Stimulated activated CD8-positive, alpha-beta memory T cell treated with anti-CD3 and anti-CD28 coated beads, Interleukin-4, amount 100 ng/mL, for 1 hour (primary cell): ENCODE measurements at places on chromosomes 5 and 9.

- DNase-seq: no peak
Observed at GRCh38 chr9:124347206-124347967, 67.9 kb downstream of the PSMB7 start.

DNA sequence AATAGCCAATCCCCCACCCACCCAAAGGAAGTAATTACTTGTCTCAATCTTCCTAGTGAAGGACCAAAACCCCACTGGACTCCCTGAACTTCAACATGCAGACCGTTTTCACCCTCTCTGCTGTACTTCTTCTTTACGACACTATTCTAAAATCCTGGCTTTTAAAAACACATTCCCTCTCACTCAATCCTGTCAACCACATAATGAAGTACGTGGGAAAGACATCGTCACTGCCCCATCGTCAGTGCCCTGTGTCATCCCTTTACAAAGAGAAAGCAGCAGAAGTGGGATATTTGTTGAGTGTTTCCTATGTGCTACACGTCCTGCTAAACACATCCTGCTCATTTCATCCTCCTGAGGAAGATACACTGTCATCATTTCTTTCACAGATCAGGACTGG lies 54.2 kb downstream of the MAPKAP1 start:
- no peak for DNase-seq

GRCh38 chr9:88808019-88808656 lies 183.1 kb upstream of the S1PR3 start:
- no peak for DNase-seq

GRCh38 chr5:151680944-151681427 lies 5.7 kb downstream of the SPARC start:
- DNase-seq: no peak

- no peak for DNase-seq
Observed at GRCh38 chr5:179118756-179119414, 58.7 kb downstream of the ZNF354C start.

DNA sequence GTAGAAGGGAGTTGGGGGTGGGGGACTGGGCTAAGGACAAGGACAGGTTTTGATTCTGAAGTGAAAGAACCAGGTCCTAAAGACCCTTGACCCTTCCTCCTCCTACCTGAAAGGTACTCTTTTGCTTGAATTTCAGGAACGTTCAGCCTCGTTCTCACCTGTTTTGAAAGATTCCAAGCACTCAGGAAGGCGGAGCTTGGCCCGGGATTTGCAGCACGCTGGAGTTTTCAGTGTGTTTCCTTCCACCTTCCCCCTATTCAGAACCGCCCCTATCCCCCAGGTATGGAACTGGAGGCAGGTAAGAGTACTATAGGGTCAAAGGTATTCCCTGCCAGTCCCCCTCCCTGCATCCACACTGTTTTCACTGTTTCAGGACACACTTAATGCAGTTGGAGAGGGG lies 7.1 kb downstream of the EGR1 start:
- DNase-seq: no peak

GRCh38 chr9:98972716-98973115 lies 29.0 kb downstream of the COL15A1 start:
- DNase-seq: no peak

GRCh38 chr9:113574441-113575262 lies 111.1 kb downstream of the RGS3 start:
- DNase-seq: no peak

DNA sequence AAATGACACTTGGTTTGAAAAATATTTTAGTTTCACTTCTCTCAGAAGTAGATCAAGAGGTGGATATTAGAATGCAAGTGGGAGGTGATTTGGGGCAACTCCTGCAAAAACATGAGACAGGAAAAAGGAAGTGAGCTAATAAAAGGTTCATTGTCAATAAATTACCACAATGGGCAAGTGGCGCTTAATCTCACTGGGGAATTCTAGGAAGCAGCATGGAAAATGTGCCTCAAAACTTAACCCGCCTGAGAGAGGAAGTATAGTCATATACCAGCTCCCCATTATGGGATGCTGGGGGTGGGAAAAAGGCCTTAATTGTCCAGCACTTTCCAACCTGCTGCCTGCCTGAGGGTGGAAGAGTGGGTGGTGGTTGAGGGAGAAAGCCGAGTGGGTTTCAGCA lies 204.1 kb downstream of the ELAVL2 start:
- DNase-seq: no peak

GRCh38 chr5:8366266-8366665 lies 497.3 kb downstream of the MTRR start:
- DNase-seq: no peak

GRCh38 chr9:8074713-8075286 lies 275.2 kb upstream of the DMAC1 start:
- no peak for DNase-seq

DNA sequence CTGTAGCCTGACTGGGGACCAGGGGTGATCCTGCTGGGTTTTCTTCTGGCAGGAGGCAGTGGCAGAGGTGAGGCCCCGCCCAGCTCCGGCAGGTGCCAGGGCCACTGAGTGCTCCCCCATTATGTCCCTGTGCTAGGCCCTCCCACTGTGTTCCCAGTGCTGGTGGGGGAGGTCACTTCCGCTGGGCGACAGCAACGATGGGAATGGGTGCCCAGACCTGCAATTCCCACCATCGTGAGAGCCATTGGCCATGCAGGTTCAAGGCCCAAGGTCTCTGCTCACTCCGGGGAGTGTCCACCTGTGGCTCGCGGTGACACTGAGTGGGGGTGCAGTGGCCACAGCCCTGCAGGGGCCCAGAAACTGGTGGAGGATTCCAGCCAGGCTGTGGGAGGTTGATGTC lies 98.6 kb downstream of the RXRA start:
- DNase-seq: no peak

DNA sequence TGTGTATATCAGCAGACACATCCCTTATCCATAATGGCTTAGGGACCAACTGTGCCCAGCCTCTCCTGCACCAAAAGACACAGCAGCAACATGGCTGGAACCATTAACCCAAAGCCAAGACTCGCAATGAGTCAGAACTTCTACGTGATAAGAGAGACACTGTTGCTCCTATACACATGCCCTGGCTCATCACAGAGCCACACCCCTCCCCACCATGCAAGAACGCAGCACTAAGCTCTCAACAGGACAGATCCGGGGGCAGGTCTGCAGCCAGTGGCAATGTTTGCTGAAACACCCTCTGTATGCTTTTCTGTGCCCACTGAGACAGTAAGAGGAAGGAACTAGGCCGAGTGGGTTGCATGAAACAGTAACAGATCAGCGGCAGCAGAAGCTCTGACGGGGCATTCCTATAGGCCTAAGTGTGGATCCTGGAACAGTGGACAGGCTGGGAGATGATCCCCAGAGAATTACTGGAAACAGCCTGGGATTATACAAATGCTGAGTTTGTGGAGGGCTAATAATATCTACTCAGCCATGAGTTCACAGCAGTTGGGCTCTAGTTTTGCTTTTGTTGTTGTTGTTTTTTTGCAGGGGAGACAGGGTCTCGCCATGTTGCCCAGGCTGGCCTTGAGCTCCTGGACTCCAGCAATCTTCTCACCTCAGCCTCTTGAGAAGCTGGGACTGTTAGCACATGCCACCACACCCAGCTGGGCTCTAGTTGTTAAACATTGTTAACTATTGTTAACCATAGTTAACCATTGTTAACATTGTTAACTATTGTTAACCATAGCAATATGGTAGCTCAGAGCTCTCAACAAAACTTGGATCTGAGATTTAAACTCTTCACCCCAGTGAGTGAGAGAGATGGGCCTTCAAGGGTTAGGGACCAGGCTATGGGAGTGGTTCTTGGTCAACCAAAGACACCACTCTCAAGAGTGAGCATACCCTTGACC lies 41.0 kb downstream of the B4GALT1 start:
- no peak for DNase-seq

- no peak for DNase-seq
Observed at GRCh38 chr5:156531199-156531598, 204.2 kb downstream of the SGCD start.

- no peak for DNase-seq
Observed at GRCh38 chr5:102762095-102762534, 7.0 kb downstream of the PAM start.

DNA sequence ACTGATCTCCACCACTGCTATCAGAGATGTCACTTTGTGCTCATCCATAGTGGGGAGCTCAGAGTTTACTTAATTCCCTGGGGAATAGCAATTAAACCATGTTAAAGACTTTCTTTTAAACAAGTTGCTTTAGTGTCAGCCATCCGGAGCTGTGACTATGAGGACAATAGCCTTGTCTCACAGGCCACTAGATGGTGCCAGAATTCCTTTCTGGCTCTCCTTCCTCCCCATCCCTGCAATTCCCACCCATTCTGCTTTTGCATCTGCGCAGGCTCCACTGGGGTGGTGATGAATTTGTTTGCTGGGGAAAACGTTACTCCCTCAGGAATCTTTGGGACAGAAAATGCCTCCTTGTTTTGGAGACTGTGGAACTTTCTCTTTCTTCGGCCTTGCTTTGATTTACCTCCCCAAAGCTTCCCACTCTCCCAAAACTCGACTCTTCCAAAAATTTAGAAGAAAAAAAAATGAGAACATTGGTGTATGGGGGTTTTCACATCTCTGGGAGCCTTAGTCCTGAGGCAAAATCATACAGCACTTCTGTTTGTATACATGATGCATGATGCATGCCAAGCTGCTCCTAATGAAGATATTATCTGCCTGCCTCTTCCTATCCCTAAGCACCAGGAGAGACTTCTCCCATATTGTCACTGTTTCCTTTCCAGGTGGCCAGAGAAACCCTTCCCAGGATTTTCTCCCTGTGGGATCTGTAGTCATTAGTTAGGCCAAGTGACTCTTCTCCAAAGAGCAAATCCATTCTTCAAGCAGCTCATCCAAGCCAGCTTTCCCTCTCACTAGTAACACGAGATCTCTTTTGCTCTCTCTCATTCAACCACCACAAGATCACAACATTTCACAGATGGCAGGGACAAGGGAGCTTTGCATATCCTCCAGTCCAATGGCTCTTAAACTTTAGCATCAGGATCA lies 466.1 kb downstream of the TLR4 start:
- no peak for DNase-seq

DNA sequence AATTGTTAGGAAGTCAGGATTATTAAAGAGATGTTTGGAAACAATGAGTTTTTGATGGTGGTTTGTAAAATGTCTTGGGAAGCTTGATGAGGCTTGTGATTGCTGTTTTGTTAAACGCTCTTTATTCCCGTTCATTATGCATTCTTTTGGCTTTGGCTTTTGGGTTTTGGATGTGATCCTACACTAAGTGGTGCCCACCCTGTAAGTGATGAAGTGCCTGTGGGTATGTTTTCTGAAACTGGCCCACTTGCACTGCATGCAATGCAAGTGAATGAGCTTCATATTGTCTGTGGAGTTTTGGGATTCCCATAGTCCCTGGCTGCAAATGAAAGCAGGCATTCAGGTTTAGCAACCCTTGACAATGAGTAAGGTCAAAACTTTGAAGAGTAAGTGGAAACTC lies 1035.5 kb upstream of the WWC1 start:
- no peak for DNase-seq

- no peak for DNase-seq
Observed at GRCh38 chr9:95857896-95858295, 17.6 kb upstream of the ERCC6L2 start.

- no peak for DNase-seq
Observed at GRCh38 chr5:64273276-64273675, 107.6 kb downstream of the RNF180 start.

DNA sequence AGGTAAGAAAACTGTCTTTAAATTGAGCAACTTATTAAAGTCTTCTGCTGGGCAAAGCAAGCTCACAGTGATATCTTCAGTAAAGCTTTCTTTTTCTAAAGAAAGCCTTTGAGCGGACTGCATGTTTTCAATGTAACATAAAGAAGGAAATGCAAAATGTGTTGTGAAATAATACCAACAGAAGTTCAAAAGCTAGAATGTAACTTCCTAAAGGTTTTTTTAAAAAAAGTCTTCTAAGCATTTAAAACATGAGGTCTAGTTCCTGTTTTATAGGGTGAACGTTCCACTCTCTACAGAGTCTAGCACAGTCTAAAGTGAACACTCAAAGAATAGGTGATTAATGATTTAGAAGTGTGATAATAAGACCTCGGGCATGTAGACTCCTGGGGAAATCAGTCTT lies 62.9 kb downstream of the DENND1A start:
- DNase-seq: no peak

DNA sequence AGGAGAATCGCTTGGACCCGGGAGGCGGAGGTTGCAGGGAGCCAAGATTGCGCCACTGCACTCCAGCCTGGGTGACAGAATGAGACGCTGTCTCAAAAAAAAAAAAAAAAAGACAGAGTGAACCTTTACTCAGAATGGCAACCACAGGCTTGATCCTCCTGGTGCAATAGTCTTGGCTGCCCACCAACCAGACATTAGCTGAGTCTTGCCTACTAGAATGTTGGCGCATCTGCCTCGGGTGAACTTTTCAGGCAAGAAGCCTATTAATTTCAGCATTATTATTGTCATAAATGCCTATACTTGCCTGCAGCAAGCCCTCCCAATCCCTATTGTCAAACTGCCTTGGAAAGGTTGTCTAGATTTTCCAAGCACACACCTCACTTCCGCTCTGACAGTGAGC lies 4.2 kb downstream of the SERINC5 start:
- DNase-seq: no peak

DNA sequence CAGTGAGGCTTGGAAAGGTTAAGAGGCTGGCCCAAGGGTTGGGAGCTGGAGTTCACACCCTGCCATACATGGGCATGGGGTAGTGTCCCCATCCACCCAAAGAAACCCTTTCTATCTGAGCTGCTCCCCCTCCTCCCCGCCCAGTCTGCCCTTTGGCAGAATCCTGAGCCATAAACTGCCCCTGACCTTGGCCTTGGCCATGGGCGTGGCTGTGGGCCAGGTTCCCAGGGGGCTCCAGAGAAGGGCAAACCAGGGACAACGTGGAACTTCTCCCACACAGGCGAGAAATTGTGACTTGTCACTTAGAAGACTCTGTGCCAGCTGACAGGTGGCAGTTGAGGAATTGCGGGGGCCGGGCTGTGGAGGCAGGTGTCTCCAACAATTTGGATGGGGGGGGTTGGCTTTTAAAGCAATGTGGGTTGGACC lies 4.8 kb downstream of the FAM78A start:
- DNase-seq: no peak

- DNase-seq: no peak
Observed at GRCh38 chr9:131420980-131421624, 27.2 kb downstream of the PRRC2B start.

DNA sequence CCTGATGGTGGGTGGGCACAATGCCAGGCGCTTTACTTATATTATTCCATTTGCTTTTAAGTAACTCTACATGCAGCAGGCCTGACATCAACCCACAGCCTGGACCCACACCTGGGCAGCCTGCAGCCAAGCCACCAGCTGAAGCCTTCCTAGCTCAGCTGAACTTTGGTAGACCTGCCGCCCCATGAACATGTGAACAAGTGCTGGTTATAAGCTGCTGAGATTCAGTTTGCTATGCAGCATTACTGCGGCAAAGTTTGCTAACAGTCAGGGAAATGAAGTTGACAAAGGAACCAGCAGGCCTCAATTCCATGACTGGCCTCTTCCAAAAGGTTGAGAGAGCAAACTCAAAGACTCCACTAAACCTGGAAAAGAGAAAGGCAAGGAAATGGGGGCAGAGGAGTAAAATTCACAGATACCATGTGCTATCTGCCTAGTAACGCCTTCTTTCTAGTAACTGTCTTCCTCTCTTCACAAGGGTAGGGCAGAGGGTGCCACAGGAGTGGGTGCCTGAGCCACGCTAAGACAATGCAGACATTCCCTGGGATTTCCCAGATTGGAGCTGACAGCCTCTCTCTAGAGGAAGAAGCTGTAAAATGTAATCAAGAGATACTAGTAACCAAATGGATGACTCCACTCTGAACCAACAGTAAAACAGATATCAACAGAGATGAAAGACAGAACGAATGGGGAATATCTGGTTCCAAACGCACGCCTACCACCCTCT lies 2.9 kb downstream of the BOD1 start:
- no peak for DNase-seq

GRCh38 chr5:176447591-176447977 lies 601 bp upstream of the FAF2 start:
- no peak for DNase-seq

GRCh38 chr5:10320793-10321192 lies 13.1 kb upstream of the CMBL start:
- no peak for DNase-seq
